ENCODE measurements at places on chromosomes 16 and 17. TPM values are rescaled to one million over a fixed set of nuclear protein-coding genes. Genes with fewer than 3 reads are reported as not detected.

CFAP97D1 gene
- total RNA-seq: not detected

- peak; percentile 81 for DNase-seq
Measured at GRCh38 chr17:61409301-61410112, 9.9 kb downstream of the TBX2 start.

DNA sequence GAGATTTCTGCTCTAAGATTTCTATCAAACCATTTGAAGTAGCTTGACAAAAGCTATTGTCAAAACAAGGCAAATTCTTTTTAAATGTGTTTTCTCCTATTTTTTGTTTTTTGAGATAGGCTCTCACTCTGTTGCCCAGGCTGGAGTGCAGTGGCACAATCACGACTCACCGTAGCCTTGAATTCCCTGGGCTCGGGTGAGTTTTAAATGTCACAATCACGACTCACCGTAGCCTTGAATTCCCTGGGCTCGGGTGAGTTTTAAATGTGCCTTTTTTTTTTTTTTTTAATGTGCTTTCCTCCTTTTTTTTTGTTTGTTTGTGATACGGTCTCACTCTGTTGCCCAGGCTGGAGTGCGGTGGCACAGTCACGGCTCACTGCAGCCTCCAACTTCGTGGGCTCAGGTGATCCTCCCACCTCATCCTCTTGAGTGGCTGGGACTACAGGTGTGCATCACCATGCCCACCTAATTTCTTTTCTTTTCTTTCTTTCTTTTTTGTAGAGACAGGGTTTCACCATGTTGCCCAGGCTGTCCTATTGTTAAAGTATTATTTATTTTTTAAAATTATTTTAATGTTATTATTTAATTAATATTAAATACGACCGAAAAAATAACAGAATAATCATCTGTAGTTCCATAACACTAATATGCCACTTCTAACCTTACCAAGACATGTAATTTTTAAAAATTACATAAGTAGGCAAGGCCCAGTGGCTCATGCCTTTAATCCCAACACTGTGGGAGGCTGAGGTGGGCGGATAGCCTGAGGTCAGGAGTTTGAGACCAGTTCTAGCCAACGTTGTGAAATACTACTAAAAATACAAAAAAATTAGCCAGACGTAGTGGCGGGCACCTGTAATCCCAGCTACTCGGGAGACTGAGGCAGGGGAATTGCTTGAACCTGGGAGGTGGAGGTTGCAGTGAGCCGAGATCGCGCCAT, 69.7 kb upstream of the FA2H start:
- no peak for DNase-seq

DNA sequence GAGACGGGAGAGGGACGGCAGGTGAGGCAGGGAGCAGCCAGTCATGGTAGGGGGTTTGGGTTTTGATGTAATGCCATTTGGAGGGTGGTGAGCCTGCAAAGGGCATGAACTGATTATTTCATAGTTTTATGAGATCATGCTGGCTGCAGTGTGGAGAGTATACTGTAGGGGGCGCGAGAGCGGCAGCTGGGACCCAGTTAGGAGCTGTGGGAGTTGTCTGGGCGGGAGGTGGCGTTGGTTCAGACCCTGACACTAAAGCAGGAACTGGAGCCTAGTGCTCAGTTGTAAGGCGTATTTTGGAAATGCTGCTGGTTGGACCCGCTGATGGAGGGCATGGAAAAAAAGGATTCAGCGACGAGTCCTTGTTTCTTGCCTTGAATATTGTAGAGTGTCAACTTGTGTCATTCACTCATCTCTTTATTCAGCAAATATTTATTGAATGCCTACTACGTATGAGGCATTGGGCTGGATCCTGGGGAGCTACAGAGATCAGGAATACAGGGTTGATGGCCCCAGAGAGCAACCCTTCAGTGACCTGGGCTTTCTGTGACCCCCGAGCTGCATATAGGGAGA, 23.7 kb upstream of the KDM8 start:
- peak; percentile 50 for DNase-seq
